Muscle of leg (tissue), 16 donors: ENCODE measurements at places on chromosomes 7 and 10.

DNA sequence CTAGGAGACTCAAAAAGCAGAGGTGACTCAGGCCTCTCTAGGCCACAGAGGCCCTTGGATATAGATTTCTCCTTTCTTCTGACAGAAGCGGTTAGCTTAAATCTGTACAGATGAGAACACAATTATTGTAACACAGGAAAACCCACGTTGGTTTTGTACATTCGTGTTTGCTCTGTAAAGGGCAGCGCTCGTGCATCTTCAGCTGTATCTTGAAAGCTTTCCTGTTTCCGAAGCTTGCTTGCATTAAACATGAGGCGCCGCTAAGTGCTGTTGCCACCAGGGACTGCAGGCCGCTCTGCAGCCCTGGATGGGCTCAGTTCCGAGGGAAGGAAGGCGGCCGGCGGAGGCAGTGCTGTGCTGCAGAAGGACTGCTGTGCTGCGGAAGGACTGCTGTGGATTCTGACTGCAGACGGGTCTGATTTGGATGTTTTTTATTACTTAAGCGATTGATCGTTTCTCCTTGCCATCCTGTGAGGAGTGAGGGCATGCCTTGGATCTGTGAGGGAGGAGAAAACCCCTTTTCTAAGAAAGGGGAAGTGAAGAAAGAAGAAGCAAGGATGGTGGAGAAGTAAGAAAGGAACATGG is 53.3 kb downstream of the FHIP2A start:
- DNase-seq, result peak; percentile 32

DNA sequence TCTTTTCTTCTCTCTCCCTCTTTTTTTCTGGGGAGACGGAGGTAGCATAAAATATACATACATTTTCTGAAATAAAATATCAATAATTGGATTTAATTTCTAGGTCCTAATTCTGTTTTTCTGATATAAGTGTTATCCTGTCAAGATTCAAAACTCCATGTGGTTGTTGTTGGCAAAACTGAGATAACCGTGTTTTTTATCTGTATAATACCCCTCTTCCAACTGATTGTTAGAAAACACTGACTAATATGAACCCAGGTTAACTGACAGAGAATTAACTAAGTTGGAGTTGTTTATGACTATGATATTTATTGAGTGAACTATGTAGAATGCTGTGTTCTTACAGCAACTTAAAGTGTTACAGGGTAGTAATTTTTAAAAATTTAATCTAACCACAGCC is 236.5 kb upstream of the KAT6B start:
- no peak for DNase-seq

DNA sequence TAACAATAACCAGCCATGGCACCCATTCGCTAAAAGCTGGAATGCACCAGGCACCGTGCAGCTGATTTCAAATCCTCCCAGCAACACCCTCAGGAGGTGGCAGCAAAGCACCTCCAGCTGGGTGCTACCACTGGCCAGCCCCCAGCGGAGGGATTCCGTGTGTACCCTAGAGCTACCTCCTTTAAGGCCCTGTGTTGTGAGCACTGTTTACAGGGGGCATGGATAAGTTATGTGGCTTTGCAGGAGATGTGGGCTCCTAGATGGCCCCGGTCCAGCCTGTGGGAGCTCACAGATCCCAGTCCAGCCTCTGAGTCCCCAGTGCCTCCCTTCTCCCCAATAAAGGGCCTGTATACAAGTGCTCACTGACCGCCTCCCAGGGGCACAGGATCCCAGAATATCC is 27.1 kb downstream of the TNRC18 start:
- no peak for DNase-seq

DNA sequence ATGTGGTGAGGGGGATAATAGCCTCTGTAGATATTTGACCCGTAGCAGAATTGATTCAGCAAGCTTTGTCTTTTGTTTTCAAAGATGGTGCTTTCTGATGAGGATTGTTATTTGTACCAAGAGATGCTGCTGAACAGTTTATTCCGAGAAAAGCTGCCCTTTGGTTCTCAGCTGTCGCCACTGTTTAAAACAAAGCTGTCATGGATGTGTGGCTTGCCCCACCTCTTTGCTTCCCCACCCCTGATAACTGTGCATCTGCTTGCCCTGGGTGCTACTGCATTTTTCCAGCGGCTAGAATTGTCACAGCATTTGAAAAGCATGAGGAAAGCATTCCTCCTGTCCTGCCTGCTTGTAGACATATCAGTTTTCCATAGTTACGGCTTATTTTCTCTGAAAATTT is 226.9 kb upstream of the CSTF2T start:
- peak; percentile 58 for DNase-seq

- DNase-seq, result peak; percentile 43
Measured at GRCh38 chr7:128408709-128409595, 830 bp downstream of the IMPDH1 start.
